Islet precursor cell (in vitro differentiated cells): ENCODE measurements at places on chromosomes 6 and 20.
A peak's percentile ranks its signal among the peaks of the same experiment; 100 is the strongest.

DNA sequence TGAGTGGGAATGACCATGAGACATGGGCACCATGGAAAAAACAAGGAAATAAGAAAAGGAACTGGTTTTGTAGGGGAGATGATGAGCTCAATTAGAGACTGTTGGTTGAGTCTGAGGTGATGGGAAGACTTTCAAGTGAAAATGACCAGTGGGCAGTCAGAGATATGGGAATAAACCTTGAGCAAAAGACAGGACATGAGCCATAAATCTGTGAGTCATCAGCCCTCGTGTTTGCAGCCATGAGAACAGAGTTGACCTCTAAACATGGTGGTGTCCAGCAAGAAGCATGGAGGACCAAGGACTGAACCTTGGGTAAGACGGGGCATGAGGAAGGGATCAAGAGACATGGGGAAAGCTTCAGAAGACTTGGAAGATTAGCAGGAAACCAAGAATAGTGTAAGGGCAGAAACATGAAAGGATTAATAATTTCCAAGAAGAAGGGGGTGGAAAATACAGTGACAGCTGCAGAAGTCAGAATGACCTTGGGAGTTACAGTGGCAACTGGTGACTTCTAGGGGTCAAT is 280.6 kb upstream of the PRDM1 start:
- no peak for DNase-seq

- DNase-seq = no peak
Observed at GRCh38 chr6:14996892-14997291, 249.0 kb upstream of the JARID2 start.

DNA sequence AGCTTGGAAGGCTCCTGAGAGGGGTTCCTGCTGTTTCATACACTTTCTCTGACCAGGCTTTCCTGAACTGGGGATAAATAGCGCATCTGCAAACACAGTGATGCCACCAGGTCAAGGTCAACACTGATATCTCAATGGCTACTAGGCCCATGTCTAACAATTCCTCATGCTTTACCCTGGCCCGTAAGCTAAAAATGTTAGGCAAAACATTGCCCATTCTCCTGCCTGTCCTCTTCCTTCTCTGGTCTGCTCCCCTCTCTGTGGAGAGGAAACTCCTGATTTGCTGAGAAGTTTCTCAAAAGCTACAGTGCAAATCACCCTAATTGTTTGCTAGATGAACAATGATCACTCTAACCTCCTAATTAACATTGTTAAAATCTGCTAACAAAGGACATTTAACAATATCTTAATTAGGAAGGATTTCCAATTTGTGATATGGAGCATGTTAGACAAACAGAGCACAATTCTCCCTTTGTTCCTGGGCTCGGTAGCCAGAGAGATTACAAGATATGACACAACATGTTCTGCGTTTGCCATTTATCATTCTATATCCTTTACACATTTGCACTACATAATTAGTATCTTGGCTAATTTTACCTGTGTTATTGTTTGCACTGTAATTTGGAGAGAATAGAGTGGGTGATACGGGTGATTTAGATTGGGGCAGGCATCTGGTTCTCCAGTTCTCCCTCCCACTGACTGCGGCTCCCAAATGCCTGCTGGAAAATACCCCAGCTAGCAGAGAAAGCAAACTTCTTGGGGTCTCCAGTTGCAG is 266.8 kb downstream of the CD83 start:
- DNase-seq = no peak

DNA sequence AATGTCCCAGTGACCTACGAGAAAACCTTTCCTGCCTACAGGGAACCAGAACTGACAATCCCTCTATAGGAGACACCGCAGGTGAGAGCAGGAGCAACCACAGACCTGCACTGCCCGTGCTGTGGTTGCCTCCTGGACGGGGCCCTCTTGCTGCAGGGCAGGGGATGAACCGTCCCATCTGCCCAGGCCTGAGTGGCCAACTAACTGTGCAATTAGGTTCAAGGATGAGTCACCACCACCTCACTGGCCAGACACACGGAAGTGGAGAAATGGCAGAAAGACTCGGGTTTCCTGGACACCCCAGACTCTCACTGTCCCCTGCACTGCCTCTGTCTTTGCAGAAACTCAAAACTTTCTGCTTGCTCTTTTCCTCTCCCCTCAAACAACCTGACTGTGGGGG is 13.8 kb upstream of the HLA-G start:
- DNase-seq = peak; percentile 92

DNA sequence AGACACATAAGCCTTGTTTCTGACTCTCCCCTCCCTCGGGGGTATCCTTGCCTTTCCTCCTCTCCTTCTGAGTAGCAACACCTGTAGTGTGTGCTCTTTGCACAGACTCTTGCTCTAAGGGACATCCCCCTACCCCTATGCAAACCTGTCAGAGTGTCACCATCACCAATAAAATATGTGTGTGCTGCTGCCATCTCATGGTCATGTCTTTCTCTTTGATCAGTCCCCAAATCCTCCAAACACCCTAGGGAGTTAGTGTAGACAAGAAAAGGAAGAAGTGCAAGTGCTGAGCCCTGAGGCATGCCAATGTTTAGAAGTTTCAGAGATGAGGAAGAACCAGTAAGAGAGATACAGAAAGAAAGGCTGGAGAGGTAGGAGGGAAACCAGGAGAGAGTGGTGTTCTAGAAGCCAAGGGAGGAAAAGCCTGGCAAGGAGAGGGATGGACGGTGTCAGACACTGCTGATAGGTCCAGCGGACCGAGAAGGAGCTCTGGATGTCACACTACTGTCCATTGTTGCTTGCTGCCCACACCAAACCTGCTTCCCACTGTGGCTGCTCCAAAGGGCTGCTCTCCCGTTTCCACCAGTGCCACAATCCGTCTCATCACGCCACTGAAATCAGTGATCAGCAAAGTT is 16.4 kb downstream of the TRMT6 start:
- DNase-seq = no peak

DNA sequence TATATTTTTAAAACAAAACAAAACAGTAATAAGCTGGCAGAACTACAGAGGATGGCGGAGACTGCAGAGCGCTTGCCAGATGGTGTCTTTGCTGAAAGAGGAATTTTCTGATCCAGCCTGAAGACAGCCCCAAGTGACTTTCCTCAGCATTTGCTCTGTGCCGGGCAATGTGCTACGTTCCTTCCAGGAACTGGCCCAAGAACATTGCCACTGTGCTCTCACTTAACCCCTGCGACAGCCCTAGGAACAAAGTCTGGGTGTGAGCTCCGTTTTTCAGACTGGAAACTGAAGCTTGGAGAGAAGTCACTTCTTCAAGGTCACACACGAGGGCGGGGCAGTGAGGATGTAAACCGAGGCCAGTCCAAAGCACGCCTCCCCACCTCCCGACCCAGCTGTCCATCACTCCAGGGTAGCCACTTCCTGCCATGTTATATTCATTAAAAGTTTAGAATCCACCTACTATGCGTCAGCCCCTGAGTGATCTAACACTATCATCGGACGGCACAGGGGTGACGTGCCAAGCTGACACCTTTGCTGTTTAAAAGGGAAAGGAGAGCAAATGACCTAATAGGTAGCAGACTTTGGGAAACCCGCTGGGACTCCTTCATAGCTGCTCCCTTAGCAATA is 22.3 kb upstream of the BMP7 start:
- no peak for DNase-seq

DNA sequence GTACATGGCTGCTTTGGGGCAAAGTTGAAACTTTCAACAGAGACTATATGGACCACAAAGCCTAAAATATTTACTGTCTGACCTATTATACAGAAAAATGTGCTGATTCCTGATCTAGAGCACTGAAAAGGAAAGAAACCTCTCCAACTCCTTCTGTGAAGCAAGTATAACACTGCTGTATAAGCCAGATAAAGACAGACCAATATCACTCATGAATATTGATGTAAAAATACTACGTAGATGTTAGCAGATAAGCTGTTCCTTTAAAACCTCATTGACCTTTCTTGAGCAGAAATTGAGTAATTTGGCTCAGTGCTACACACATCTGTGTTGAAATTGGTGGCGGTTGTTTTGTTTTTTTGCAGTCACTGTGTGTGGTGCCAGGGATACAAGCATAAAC is 69.9 kb upstream of the HDAC2 start:
- no peak for DNase-seq

- peak; percentile 55 for DNase-seq
Observed at GRCh38 chr6:32149932-32150870, 1.5 kb downstream of the PRRT1 start.

- DNase-seq = no peak
Observed at GRCh38 chr6:24838081-24838480, 39.4 kb upstream of the ARMH2 start.

- DNase-seq = no peak
Observed at GRCh38 chr6:40734607-40735006, 147.4 kb upstream of the LRFN2 start.

DNA sequence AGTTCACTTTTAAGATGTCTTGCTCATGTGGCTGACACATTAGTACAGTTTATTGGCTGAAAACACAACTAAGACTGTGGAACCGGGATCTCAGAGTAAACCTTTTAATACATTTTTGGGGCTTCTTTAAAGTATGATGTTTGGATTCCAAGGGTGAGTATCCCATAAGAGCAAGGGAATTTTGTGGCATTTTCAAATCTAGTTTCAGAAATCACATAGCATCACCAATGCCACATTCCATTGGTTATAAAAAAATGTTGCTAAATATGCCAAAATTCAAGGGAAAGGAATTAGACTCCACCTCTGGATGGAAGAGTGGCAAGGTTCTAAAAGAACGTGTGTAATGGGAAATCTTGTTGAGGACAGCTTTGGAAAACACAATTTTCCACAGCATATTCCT is 338.6 kb downstream of the COL12A1 start:
- no peak for DNase-seq

DNA sequence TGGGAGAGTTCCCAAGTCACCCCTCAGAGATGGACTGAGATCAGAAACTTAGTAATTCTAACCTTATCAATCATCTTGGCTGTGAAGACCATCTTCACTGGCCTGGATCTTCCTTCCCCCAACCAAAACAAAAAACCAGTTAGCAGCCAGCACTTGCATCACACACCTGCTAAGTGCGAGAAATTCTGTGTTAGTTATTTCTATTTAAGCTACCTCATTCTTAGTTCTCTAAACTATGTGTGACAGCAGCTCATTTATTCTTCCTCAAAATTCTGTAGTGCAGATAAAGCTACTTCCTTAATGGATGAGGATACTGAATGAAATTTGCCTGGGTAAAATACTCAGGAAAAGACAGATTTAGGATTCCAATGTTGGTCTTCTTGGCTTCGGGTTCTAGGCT is 18.2 kb upstream of the TAGAP start:
- DNase-seq = no peak

DNA sequence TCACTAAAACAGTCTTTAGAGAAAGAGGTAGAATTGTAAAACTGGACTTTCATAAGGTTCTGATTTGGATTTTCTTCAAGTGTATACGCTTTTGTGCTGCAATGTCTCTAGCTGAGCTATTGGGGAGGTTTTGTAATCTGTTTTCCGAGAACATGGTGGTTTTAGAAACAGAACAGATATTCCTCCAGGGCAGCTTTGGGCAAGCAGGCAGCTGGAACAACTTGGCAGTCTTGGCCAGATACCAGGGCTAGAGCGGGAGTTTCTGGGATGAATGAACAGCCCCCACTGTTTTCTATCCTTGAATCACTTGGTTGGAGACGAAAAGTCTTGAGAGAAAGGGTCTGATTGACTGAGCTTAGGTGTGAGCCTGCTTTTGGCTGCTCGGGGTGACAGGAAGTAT is 17.1 kb upstream of the ARMC2 start:
- no peak for DNase-seq

- DNase-seq = no peak
Observed at GRCh38 chr6:130129762-130130246, 92.9 kb downstream of the SAMD3 start.

DNA sequence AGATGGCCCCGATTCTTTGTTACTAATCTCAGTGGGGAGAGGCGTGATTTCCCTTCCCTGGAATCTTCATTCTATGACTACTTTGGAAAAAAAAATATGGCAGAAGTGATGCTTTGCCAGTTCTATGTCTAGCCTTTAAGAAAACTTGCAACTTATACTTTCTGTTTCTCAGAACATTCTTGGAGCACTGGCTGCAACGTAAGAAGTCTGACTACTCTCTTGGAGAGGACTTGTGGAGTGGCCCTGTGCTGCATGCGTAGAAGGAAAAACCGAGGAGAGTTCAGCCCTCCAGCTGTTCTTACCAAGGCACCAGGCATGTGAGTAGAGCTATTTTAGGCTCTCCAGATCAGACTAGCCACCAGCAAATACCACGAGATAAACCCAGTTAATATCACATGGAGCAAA is 77.6 kb upstream of the STXBP5 start:
- DNase-seq = no peak

DNA sequence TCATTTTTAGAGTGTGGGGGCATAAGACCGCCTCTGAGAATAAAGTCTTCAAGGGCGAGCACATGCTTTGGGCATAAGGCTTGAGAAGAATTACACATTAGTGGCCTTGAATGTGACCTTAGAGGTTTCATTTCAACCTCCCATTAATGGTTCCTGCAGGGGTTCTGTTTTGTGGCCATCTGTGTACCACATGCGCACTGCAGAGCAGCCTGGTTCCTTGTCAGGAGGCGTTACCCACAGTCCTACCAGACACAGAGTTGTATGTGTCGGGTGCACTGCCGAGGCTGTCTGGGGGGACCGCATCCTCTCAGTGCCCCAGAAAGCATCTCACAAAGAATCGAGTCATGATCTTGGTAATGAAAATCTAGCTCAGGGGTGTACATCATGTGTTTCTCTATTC is 115.7 kb downstream of the B3GAT2 start:
- no peak for DNase-seq

DNA sequence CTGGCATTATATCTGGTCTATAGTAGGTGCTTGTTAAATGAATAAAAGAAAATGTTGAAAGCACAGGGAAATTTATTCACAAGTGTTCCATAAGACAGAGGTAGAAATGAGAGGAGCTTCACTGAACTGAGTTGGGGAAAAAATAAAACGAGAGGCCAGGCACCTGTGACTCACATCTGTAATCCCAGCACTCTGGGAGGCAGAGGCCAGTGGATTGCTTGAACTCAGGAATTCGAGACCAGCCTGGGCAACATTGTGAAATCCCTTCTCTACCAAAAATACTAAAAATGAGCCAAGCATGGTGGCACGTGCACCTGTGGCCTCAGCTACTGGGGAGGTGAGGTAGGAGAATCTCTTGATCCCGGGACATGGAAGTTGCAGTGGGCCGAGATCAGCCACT is 28.1 kb upstream of the IBTK start:
- no peak for DNase-seq

- peak; percentile 81 for DNase-seq
Observed at GRCh38 chr20:64044484-64045247, 4.8 kb downstream of the SOX18 start.

DNA sequence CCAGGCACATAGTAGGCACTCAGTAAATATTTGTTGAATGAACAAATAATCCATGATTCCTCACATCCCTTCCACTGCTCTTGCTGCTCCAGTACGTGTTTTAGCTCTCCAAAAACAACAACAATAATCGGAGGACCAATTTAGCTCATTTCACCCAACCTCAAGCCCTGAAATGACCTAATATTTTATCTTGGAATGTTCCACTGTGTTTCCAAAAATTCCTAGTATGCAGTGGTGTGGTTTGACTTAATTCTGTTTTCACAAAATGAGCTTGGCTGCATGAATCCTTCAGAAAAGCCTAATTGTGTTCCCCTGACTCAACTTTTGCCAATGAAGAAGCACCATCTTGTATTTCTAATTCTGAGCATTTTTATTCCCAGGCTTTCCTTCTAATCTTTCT is 168.0 kb upstream of the PHACTR1 start:
- no peak for DNase-seq
